ENCODE measurements at places on chromosomes 3 and 15.

GRCh38 chr3:14435175-14436014 lies 33.0 kb downstream of the SLC6A6 start:
- no peak for DNase-seq

DNA sequence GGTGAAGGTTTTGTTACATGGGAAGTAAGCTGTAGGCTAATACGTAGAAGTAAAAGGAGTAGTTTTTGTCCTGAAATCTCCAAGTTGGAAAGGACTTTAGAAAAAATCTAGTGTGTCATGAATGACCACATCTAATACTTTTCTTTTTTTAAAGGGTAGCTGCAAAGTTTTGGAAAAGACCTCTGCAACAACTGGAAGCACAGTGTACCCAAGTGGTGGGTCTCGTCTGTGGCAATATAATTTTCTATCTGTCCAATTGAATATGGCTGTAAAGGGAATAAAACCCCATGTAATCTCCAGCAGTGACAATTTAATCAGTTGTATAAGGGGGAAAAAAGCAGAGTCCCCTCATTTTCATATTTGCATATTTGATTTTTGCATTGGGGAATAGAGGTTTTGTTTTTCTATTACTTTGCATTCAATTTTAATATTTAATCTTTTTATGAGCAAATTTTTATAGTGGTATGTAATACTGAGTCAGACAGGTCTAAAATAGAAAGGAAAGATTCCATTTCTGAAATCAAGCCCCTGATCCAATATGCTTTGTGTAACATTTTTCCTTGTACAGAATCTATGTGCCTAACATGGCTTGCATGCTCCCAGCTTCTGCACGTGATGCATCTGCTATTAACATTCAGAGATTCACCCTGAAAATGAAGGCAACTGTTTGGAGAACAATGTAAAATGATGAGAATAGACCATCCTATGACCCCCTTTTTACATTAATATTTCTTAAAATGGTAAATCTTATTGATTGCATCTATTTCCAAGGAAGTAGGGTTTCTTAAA lies 531.4 kb downstream of the ZIC1 start:
- DNase-seq, result no peak

GRCh38 chr3:132180337-132180791 lies 136.8 kb upstream of the ACP3 start:
- DNase-seq, result peak; percentile 28

GRCh38 chr15:82697735-82698407 lies 11.8 kb downstream of the AP3B2 start:
- no peak for DNase-seq

- peak; percentile 87 for DNase-seq
These were observed 4.7 kb downstream of the BHLHE40 start for GRCh38 chr3:4983739-4984510.

DNA sequence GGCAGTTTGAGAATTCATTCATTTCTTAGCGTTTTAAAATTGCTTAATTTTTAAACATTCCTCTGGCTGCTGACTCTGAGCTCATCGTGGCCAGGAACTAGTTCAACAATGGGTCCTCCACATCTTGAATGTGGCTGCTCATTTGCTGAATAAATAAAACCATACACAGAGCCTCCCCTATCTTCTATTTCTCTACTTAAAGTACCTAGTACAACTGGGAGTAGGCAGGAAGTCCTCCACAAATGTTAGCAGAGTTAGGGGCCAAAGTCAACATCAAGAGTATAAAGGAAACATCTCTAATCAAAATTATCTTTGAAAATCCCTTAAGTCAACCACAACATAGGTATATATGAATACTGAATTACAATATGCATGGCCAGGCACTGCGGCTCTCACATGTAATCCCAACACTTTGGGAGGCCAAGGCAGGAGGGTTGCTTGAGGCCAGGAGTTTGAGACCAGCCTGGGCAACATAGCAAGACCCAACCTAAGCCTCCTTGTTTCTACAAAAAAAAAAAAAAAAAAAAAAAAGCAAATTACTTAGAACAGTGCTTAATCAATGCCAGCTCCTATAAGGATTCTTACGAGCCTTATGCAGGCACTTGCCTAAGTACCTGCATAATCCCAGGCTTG lies 57.5 kb upstream of the LMOD3 start:
- DNase-seq, result no peak

GRCh38 chr15:40429068-40429710 lies 11.6 kb upstream of the BAHD1 start:
- DNase-seq, result no peak

- no peak for DNase-seq
These were observed 14.8 kb upstream of the TMOD3 start for GRCh38 chr15:51814606-51815005.

All from CD4-positive, alpha-beta T cell treated with Interleukin-1 beta for 1 hour (primary cell).